RPMI8226 (cell line): ENCODE measurements at places on chromosomes 7 and 10.
A peak's percentile ranks its signal among the peaks of the same experiment; 100 is the strongest.

DNA sequence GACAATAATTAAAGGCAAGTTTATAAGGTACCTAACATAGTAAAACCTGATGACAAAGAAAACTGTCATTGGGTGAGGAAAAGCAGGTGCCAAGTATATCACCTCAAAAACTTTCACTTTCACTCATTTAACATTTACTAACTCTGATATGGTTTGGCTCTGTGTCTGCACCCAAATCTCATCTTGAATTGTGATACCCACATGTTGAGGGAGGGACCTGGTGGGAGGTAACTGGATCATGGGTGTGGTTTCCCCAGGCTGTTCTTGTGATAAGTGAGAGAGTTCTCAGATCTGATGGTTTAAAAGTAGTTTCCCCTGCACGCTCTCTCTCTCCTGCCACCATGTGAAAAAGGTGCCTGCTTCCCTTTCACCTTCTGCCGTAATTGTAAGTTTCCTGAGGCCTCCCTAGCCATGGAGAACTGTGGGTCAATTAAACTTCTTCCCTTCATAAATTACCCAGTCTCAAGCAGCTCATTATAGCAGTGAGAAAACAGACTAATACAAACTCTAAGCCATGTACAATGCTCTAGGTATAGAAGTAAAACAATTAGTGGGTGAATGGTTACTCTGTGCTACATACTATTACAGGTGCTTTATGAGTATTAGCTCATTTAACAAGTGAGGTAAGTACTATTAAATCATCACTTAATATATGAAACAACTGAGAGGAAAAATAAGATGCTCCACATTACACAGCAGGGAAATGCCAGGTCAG, 199.0 kb downstream of the CHCHD3 start:
- no peak for DNase-seq

DNA sequence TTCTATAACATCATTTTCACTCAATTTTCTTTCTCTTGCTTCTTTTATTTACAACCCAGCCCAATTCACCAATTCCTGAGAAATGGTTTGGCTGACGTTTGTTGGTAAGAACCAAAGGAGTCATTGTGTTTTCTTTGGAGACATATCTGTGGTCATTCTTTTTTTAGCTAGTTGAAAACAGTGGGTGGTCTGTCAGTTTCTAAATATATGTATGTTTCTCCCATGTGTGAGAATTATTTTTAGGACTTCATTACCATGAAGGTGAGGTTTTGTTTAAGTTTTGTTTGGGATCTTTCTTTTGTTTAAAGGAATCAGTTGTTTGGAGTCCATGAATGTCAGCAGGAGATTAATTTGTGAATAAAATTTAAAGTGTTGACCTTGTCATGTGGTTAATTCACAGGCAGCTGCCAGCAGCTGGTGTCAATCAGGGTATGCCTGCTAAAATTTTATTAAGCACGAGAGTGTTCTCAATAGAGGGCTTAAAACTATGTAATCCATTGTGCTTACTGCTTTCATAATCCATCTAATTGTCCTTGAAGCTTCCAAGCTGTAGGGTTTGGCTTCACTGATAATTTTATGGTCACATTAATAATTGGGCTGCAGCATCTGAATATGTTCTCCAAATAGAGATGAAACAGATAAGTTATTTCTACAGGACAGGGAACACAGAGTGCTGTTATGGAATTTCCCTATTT, 38.7 kb downstream of the INSYN2A start:
- DNase-seq: no peak

DNA sequence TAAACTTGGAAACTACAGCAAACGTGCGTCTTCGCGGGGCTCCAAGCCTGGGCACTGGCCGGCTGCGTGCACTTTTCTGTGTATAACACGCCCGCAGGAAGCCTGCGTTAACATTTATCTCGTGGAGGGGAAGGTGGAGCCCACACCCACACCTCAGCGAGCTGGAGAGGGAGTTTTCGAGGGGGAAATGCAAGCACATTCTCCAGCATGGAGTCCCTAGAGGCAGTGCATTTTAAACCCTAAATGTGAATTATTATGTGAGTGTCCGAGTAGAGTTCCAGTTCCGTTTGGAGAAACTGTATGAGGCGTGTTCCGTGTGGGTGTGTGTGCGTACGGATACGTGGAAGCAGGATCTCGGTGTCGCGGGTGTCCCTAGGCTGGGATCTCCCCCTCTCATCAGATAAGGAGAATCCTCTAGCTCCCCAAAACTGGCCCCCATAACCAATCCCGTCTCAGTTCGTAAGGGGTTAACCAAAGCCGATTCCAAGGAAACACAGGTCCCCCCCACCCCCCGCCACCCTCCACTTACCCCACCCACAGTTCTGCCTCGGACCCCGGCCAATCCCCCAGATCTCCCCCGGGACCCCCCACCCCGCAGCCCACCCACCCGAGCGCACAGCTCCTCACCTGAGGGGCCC, 403 bp downstream of the CDK6 start:
- DNase-seq: peak; percentile 60

DNA sequence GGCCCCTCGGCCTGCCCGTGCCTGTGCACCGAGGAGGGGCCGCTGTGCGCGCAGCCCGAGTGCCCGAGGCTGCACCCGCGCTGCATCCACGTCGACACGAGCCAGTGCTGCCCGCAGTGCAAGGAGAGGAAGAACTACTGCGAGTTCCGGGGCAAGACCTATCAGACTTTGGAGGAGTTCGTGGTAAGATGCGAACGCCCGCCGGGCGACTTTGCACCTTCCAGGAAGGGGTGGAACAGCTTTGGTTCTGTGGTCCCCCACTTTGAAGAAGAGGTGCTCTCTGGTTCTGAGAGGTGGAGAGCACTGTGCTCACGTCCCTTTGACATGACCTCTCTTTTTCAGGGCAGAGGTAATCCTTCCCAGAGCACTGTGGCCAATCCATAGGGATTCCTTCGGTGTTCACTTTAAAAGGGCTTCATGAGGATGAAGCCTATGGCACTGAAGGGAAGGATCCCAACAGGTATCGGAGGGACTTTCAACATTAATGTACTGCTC, 2.6 kb downstream of the VWC2 start:
- no peak for DNase-seq

GRCh38 chr10:14150526-14150925, 180.2 kb downstream of the FRMD4A start:
- DNase-seq: no peak
